ENCODE measurements at places on chromosomes 4 and X.

DNA sequence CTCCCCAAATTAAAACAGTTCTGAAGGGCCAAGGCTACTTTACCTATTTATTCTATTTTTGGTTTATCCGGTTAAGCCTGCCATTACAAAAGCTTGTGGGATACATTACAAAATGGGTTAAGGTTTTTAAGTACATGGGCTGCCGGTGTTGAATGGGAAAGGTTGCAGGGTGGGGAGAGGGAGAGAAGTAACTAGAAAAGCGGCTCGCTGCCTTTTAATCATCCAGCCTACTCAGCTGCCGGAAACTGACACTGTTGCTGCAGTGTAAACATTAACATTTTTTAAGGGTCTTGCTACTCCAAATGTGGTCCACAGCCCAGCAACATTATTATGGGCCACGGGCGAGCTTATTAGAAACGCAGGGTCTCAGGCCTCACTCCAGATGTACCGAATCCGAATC is 1.5 kb upstream of the IL1RAPL1 start:
- DNase-seq = no peak

- DNase-seq = no peak
Measured at GRCh38 chr4:181200076-181200475, 1043.1 kb upstream of the TENM3 start.

- no peak for DNase-seq
Measured at GRCh38 chr4:56906489-56907393, 959 bp upstream of the REST start.

DNA sequence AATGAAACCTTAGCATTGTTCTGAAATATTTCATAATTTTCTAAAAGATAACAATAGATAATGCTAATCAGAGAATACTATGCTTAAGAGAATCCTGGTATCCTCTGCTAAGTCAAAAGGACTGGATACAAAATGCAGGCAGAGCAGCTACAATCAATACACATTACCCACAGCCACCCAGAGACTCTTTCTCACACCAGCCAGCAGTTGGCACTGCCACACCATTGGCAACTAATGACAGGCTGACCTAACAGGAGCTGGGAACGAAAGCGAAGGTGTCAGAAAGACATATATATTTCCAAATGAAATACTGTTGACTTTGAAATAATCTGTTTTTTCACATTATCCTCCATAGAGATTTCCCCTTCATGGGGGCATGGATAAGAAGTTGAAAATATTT is 122.6 kb upstream of the PLAC1 start:
- no peak for DNase-seq

DNA sequence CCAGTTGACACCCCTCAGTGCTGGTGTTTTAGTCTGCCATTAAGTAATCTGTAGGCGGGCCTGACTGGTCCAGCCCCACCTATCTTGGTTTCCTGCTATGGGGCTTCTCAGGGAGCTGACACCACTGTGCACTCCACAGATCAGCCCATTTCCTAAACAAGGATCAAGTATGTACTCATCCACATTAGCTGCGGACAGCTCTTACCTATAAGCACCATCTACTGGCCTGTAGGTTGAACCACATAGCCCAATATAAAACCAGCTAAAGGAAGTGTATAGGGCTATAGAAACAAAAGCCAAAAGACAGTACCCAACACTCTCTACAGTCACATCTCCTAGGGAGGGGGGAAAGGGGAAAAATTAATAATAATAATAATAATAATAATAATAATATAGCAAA is 353.5 kb upstream of the CXorf51B start:
- DNase-seq = peak; percentile 34

DNA sequence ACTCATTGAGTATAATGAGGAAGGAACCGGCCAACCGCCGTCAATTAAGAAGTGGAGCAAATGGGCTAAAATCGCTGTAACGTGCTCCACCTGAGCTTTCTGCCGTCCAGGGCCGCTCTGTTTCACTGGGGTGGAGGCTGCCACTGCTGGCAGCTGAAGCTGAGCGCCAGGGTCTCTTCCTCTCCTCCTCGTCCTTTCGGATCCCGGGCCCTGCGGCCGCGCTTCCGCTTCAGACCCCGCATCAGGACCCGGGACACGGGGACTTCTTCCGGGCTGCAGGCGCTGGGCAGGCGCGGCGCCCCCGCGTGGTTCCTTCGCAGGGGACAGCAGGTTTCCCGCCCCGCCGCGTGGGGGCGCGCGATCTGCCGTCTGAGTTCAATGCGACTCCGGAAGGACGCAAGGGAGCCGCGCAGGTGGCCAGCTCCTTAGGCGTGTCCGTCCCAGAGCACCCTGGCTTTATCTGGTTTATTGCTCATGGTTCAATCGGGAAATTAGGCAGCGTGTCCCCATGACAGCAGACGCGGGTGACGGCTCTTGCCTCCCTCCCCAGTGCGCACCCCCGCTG is 519.8 kb downstream of the TRIML1 start:
- no peak for DNase-seq

DNA sequence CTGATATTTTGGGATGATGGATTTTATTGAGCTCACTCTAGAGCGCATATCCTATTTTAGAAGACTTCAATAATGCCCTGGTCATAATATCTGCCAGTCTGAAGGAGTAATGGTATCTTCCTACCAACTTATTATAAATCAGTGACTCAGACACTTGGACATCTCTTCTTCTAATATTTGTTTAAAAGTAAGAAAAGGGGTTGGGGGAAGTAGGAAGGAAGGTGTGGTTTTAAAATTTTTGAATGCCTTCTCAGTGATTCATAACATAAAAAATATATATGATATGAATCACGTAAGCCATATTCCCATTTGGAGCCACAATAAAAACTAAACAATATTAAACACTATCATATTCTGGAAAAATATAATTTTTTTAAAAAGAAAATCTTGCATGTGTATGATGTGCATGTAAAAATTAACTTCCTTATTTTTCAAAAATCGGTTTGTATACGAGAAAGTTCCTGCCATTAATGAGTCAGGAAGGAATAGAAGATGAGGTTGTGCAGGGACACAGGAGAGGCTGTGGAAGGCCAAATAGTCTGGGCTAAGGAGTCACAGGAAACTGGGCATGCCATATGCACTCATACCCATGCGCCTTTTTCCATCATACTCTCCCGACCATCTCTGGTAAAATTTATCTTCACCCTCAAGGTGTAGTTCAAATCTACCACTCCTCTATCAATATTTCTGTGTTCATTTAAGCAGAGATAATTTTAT is 286.5 kb downstream of the EPHA5 start:
- peak; percentile 84 for DNase-seq

DNA sequence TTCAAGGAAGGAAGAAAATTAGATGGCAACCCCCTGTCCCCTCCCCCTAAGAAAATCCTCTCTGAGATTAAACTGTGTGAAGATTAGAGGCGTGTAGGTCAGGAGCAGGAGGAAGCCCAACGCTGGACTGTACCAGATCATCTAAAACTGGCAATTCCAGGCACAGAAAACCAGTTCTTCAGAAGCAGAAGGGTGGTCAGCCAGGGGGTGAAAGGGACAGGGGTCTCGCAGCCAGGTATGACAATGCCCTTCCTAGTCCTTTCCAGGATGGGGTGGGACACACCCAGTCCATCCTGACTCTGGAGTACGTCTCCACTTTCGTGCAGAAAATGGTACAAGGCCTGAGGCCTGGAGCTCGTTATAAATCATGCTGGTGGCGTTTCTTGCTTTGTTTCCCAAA is 3.3 kb upstream of the RHOH start:
- no peak for DNase-seq

DNA sequence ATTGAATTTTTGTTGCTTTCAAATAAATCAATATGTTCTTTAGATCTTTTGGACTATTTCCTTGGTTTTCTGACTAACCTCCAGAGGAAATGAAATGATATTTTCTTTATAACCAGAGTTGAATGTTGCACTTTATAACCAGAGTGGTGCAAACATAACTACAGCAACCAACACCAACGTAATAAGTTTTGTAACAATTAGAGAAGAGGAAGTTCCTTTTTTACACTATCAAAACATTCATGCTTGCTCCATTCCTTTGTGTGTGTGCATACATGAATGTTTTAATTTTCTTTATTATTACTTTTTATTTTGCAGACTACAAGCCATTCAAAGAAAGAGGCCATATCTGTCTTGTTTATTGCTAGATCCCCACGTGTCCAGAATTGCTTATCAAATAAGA is 193.0 kb upstream of the PPP3CA start:
- no peak for DNase-seq

- DNase-seq = no peak
Measured at GRCh38 chr4:40953283-40954087, 203.7 kb downstream of the NSUN7 start.

GRCh38 chr4:94488670-94489069 is 36.9 kb downstream of the PDLIM5 start:
- DNase-seq = peak; percentile 51

DNA sequence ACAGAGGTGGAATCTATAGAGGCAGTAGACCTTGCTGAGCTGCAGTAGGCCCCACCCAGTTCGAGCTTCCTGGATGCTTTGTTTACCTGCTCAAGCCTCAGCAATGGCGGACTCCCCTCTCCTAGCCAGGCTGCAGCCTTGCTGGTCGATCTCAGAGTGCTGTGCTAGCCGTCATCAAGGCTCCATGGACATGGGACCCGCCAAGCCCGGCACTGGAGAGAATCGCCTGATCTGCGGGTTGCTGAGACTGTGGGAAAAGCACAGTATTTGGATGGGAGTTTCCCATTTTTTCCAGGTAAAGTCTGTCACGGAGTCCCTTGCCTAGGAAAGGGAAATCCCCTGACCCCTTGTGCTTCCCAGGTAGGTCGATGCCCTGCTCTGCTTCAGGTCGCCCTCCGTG is 124.8 kb upstream of the KLF8 start:
- DNase-seq = no peak

DNA sequence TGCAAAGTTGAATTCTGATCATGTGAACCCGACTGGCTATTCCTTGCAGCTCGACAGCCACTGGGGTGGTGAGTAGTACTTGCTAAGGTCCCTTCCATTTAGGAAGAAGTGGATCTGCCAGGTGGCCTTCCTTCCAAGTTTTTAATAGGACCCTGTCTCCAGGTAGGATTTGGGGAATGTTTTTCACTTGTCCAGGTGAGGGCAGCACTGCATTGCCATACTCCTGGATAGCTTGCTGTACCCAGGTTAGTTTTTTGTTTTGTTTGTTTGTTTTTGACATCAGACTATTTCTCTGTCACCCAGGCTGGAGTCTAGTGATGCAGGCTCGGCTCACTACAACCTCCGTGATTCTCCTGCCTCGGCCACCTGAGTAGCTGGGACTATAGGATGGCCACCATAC is 29.8 kb downstream of the SAGE1 start:
- DNase-seq = no peak

GRCh38 chrX:42384956-42385355 is 393.0 kb downstream of the PPP1R2C start:
- peak; percentile 68 for DNase-seq

DNA sequence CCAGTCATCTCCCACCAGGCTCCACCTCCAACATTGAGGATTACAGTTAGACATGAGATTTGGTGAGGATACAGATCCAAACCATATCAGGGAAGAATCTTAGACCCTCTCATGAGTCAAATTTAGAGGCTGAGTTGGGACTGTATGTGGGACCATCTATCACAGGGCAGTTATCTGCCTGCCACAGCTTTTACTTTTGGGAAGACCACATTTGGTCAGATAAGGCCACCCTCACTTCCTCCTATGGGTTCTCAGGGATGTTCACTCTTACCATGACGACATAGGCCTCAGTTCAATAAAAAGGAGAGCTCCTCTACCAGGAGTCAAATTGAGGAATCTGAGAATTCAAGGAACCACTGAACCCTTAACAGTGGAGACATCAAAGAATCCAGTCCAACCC is 2.1 kb downstream of the MAGEB2 start:
- no peak for DNase-seq

GRCh38 chrX:150408561-150408960 is 45.4 kb downstream of the MAMLD1 start:
- no peak for DNase-seq

GRCh38 chr4:86630629-86631028 is 36.5 kb downstream of the PTPN13 start:
- no peak for DNase-seq

DNA sequence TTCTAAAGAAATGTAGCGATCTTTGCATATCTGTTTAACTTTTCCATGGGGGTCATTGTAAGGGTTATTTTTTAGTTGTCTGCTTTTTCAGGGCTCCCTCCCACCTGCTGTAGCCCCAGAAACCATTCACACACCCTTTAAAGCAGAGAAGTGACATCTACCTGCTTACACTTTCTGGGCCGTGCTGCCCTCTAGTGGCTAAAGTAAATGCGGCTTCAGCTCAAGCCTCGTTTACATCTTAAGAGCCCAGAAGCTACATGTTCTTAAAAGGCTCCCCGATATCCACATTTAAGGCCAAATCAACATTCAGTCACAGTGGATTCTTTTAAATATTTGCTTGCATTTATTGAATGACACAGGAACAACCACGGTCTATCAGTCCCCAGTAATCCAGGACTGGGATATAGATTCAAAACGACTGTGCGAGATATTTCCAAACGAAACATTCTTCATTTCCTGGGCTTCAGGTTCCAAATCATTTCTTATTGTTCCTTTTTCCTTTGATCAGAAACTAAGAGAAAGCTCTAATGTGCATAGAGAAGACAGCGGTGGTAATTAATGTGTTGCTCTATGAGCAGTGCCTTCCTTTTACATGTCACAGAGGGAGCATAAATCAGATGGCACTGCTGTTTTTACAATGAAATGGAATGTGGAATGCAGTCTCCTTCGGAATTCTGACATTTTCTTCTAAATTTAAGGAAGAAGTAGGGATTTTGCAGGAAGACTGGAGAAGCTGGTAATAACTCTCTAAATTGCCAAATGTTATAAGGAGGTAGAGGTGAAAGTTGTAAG is 119.9 kb downstream of the RASGEF1B start:
- DNase-seq = peak; percentile 27

DNA sequence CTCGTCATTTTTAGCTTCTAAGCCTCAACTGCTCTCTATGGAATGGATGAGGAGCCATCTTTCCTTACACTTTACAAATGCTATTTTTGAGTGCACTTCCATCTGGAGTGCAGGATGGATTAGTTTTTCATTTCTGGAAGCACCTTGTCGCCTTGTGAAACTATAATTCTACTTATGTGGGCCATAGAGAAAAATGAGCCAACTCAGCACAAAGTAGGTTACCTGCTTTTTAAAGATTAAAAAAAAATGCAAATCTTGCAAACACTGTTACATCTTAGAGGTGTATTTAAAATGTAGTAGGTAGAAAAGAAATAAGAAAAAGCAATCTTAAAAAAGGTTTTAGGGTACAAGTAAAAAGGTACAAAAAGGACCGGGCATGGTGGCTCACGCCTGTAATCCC is 10.9 kb downstream of the BOD1L1 start:
- no peak for DNase-seq

DNA sequence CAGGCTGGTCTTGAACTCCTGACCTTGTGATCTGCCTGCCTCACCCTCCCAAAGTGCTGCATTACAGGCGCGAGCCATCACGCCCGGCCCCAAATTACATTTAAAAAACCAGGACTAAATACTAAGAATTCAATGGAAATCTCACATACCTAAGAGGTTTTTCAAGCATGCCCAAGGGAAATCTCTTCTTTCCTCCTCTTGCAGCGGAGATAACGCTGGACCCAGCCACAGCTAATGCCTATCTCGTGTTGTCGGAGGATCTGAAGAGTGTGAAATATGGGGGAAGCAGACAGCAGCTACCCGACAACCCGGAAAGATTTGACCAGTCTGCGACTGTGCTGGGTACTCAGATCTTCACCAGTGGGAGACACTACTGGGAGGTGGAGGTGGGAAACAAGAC is 7.4 kb downstream of the TRIML1 start:
- DNase-seq = no peak
